ENCODE measurements at places on chromosomes 3 and 15.

GRCh38 chr15:27119695-27120266 lies 148.8 kb downstream of the GABRG3 start:
- no peak for DNase-seq

GRCh38 chr15:50135031-50135551 lies 16.1 kb upstream of the ATP8B4 start:
- no peak for DNase-seq

- DNase-seq, result no peak
Measured at GRCh38 chr15:76345583-76345879, 9.0 kb downstream of the ISL2 start.

- DNase-seq, result no peak
Measured at GRCh38 chr3:141388823-141389621, 20.7 kb downstream of the ZBTB38 start.
